ENCODE measurements at places on chromosomes 11 and 22.
A peak's percentile ranks its signal among the peaks of the same experiment; 100 is the strongest.

GRCh38 chr11:93572171-93572570 lies 29.0 kb upstream of the SMCO4 start:
- no peak for DNase-seq

- no peak for DNase-seq
Measured at GRCh38 chr11:120594746-120595145, 83.2 kb downstream of the GRIK4 start.

GRCh38 chr22:29149841-29150555 lies 55.7 kb upstream of the EMID1 start:
- DNase-seq = no peak

DNA sequence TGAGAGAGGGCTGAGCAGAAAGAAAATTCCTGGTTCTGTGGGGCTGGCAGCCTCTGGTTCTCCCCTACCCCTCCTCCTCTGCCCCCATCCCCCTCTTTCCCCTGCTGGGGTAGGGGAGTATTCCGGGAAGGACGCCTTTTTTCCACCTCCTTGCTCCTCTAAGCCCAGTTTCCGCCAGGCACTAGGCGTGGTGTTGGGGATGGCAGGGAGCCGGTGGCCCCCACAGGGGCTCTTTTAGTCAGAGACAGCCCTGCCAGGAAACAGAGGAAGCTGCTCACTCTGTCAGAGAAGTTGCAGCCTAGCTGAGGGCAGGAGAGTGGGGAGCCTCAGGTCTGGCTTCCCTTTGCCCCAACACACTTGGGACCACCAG lies 15.6 kb upstream of the ARHGEF17 start:
- peak; percentile 90 for DNase-seq

DNA sequence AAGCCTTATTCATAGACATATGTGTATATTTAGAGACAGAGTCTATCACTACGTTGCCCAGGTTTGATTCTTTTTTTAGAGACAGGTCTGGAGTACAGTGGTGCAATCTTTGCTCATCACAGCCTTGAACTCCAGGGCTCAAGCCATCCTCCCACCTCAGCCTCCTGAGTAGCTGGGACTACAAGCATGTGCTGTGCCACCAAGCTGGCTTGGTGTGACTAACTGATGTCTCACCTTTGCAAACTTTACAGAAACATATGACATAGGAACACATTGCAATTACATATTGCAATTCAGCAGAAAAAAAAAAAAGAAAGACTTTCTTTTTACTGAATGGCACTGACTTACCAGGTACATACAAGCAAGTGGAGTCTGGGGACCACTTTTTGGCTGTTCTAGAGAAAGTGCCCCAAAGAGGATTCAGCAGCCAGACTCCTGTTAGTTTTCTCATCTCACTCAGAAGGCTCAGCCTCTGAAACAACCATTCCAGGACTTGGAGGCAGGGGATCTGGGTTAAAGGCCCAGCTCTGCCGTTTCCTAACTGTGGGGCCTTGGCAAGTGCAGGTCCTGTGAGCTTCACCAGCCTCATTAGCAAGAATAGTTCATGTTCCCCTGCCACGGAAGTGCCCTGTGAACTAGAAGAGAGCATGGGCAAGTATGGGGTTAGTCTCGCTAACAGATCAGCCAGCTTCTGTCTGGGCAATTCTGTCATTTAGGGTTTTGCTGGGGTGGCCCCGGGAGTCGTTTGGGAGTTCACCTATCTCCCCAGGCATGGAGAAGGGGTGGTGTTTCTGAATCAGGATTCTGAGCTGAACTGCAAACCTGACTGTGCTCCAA lies 11.3 kb upstream of the NFAM1 start:
- DNase-seq = no peak

- DNase-seq = no peak
Measured at GRCh38 chr11:113971506-113972195, 3.3 kb upstream of the HTR3A start.

GRCh38 chr11:59076876-59077571 lies 9.1 kb upstream of the GLYATL1B start:
- DNase-seq = no peak

Data from MG63 (cell line).